NCI-H1930 (cell line): ENCODE measurements at places on chromosomes 12 and 14.

GRCh38 chr12:87266305-87266704 is 762.9 kb downstream of the C12orf50 start:
- DNase-seq, result no peak

DNA sequence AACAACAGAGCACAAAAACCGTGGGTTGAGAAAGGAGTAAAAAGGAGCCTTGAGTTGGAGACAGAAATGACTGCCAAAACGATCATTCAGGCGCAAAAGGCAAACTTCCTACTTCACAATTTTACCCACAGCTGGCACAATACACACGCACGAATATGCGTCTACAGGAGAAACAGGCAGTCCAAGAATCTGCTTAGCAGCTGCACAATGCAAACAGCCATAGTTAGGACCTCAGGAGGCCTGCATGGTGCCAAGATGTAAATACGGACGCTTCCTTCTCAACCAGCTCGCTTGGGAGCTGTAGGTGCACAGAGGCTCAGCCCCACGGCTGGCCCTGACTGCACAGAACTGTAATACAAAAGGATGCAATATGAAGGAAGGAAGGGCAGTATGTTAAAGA is 250.1 kb upstream of the CAND1 start:
- DNase-seq, result peak; percentile 40

DNA sequence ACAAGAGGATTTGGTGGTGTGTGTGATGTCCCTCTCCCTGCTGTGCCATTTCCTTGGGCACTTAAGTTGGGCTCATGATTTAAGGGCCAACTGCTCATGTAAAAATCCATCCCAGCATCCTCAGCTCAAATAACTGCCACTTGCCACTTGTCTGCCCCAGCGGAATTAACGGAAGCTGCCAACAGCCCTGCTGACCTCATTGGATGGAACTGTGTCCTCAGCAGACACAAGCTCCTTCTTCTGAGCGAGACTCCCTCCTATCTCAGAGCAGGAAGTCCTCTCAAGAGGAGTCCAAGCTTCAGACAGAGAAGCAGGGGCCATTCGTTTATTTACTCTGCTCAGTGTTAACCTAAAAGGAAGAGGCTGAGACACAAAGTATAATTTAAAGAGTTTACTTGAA is 29.6 kb upstream of the PRMT8 start:
- DNase-seq, result no peak

DNA sequence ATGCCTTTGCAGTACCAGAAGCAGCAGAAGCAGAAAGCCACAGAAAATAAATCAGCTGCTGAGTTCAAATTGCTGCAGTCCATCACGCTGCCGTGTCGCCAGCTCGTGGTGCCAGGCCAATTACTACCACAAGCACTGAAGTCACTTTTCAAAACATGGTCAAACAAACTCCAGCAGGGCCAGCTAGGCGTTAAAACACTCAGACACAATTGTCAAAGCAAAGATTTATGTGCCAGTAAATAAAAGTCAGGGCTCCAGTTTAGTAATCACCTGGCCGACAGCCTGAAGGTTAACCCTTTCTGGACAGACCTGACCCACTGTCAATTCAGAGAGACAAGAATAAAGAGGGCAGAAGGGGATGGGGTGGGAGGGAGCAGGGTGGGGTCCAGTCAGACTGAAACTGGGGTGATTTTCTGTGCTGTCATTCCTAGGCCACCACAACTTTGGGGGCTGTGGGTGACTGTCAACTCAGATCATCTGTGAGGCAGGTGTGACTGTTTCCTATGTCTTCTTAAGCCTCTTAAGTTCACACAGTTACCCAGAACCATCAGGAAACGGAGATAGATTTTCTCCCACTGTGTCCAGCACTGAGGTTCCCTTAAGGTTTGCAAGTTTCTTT is 109.8 kb upstream of the FUT8 start:
- DNase-seq, result no peak

- no peak for DNase-seq
Observed at GRCh38 chr14:95197551-95197950, 40.2 kb upstream of the DICER1 start.

GRCh38 chr12:96719660-96720362 is 187.2 kb upstream of the NEDD1 start:
- DNase-seq, result no peak

DNA sequence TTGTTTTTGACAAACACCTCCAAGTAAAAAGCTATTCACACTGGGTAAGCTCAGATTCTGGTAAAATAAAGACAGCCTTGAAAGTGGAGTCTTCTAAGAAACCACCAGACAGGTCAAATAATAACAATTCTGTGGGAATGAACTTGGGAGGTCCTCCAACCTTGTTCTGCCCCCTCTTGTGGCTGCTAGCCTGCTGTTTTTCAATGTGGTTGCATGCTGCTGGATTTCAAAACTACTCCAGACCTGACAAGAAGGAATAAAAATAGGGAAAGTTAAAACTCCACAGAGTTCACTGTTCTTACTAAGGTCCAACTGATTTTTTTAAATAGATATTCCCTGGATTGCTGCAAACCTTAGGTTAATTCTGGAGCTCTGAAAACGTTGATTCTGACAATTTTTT is 32.2 kb upstream of the RIN3 start:
- no peak for DNase-seq

DNA sequence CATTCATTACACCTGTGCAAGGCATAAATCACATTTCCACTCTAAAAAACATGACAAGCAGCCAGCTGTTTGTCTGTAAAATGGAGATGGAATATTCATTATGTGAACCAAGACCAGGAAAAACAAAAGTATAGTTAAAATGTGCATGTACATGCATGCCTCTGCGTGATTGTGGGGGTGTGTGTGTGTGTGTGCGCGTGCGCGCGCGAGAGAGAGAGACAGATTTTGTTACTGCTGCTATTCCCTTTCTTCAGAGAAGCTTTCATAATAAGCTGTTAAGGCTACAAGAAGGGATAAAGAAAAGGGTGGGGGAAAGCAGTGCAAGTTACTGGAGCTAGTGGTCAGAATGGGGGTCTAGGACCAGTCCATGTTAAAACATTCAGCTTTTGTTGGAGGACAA is 430.3 kb downstream of the NAV3 start:
- DNase-seq, result no peak

DNA sequence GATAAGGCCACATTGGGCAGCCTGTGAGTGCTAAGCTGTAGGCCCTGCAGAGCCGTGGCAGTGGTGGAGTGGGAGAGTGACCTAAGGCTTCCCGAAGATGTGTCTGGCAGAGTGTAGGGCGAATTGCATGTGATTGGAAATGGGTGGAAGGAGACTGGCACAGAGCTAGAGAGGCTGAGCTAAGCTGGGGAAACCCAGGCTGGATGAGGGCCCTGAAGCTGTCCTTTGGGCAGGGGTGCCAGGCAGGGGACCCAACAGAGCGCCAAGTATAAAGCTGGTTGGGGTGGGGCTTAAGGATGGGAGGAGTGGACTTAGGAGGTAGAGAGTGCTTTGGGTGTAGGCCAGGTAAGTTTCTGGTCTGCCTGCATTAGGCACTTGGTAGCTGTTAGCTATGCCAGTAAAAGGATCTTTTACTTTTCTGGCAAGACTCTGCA is 47.9 kb downstream of the WDR20 start:
- no peak for DNase-seq

GRCh38 chr12:90090929-90091651 is 382.5 kb upstream of the ATP2B1 start:
- no peak for DNase-seq

DNA sequence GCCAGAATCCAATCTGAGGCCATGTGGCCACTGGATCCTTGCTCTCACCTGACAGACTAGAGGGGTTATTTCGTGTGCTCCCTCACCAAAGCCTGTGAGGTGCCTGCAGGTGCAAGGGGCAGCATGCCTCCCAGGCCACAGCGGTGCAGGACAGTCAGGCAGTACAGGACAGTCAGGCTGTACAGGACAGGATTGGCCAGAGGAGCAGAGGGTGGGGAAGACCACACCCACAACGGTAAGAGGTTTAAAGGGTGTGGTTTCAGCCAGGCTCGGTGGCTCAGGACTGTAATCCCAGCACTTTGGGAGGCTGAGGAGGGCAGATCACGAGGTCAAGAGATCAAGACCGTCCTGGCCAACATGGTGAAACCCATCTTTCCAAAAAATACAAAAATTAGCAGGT is 3.1 kb upstream of the BRF1 start:
- DNase-seq, result no peak

DNA sequence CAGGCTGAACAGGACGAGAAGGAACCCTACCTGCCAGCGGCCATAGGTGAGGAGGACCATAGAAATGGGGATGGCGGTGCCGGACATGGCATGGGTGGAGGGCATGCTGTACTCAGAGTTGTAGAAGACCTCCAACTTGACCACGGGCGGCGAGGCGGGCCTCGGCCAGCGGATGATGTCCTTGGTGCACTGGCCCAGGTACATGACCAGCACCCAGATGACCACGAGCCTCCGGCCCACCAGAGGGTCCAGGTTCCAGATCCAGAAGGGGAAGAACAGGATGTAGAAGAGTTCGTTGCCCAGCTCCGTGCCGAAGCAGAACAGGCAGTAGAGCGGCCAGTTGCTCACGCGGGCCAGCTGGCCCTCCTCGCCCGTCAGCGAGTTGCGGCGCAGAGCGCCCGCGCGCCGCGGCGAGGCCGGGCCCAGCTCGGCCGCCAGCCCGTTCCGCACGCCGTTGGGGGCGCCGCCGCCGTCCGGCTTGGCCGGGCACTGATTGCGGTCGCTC is 582 bp downstream of the SGPP1 start:
- no peak for DNase-seq

- no peak for DNase-seq
Observed at GRCh38 chr12:70762000-70762399, 124.8 kb upstream of the PTPRB start.
